ENCODE measurements at places on chromosomes 3 and 15.

DNA sequence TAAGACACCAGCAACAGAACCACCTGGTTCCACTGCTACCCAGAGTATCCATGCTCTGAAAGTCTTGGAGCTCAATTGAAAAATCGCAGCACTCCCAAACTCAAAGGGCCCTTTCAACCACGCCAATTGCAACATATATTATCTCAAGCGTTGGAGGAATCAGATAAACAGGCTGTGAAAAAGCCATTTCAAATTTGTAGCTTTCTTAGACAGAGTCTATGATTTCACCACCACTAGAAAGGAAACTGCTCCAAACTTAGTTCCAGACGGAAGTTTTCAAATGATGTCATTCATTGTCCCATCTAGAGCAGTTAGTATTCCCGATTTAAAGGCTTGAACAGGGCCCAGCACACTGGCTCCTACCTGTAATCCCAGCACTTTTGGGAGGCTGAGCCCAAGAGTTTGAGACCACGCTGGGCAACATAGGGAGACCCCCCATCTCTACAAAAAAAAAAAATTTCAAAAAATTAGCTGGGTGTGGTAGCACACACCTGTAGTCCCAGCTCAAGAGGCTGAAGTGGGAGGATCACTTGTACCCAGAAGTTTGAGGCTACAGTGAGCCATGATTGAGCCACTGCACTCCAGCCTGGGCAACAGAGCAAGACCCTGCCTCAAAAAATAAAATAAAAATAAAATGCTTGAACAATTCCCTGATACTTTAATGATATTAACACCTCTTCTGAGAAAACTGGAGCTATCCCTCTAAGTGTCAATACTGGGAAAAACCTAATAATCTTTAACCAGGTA is 16.8 kb downstream of the TNIK start:
- no peak overlapping the region for H3K4me3 ChIP-seq
- DNase-seq: no peak
- peaks cover 3% of the 10 kb centered on the region for H3K36me3 ChIP-seq
- H3K27ac ChIP-seq: no peak overlapping the region
- no peaks in the 10 kb centered on the region for H3K27me3 ChIP-seq
- H3K4me1 ChIP-seq: peaks cover 12% of the 10 kb centered on the region

GRCh38 chr15:68432441-68433064 is 590 bp upstream of the ITGA11 start:
- peaks cover 38% of the 10 kb centered on the region for H3K4me1 ChIP-seq
- H3K36me3 ChIP-seq: peaks cover 24% of the 10 kb centered on the region
- H3K4me3 ChIP-seq: peak overlapping the region; percentile 66
- peak; percentile 60 for DNase-seq
- no peaks in the 10 kb centered on the region for H3K27me3 ChIP-seq
- H3K27ac ChIP-seq: peak overlapping the region; percentile 73

- peaks cover 49% of the 10 kb centered on the region for H3K4me1 ChIP-seq
- DNase-seq: no peak
- no peaks in the 10 kb centered on the region for H3K27me3 ChIP-seq
- no peaks in the 10 kb centered on the region for H3K36me3 ChIP-seq
Observed at GRCh38 chr3:50238549-50239026, 2.6 kb downstream of the GNAI2 start.

GRCh38 chr15:70557521-70558258 is 205.7 kb downstream of the UACA start:
- H3K27ac ChIP-seq: no peak overlapping the region
- H3K27me3 ChIP-seq: peaks cover 20% of the 10 kb centered on the region
- H3K4me1 ChIP-seq: no peaks in the 10 kb centered on the region
- no peak for DNase-seq
- H3K4me3 ChIP-seq: no peak overlapping the region

- no peak for DNase-seq
- peak overlapping the region; percentile 36 for H3K27ac ChIP-seq
- peak overlapping the region; percentile 77 for H3K4me3 ChIP-seq
- peaks cover 31% of the 10 kb centered on the region for H3K4me1 ChIP-seq
Observed at GRCh38 chr15:75200765-75201615, 692 bp upstream of the C15orf39 start.

All from osteocyte (in vitro differentiated cells).